ENCODE measurements at places on chromosomes 12 and 14.
A peak's percentile ranks its signal among the peaks of the same experiment; 100 is the strongest.

DNA sequence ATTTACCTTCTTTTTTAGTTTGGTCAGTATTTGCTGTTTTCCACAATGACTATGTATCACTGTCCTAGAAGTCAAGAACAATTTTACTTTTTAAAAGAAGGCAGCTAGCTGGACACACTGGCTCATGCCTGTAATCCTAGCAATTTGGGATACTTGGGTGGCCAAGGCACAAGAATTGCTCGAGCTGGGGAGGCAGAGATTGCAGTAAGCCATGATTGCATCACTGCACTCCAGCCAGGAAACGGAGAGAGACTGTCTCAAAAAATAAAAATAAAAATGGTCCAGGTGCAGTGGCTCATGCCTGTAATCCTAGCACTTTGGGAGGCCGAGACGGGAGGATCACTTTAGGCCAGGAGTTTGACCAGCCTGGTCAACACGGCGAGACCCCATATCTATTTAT, 28.3 kb downstream of the MDM1 start:
- no peak for DNase-seq

DNA sequence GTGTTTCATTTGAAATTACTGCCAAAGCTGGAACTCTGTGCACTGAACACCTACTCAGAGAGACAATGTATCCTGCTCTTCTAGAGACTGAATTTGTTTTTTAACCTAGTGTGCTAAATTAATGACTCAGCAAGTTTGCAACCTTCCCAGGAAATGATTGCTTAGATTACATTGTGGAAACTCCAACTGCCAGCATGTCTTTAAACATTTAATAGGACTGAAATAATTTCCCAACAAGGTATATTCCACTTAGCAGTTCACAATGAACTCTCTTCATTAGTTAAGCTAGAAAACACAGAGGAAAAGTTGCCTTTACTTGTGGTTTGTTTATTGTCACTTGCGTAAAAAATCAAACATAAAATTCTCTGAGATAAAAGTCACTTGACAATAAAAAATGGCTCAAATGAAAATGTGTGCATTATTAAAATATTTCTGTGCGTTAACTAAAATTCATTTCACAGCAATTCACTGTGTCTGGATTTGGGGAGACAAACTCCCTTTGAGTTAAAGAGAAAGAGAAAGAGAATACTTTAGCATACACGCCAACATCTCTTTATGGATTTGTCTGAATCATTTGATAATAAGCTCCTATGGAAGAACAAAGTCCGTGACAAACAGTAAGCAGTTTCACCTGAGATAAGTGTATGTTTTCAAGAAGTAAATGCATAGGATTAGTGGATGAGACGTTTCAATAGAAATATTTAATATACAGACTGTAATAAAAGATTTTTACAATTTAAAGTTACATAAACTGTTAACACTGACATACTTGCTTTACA, 284.0 kb downstream of the PRKD1 start:
- no peak for DNase-seq

- no peak for DNase-seq
Observed at GRCh38 chr14:63939006-63939270, 86.1 kb downstream of the SYNE2 start.

- no peak for DNase-seq
Observed at GRCh38 chr14:28779456-28779855, 12.9 kb downstream of the FOXG1 start.

DNA sequence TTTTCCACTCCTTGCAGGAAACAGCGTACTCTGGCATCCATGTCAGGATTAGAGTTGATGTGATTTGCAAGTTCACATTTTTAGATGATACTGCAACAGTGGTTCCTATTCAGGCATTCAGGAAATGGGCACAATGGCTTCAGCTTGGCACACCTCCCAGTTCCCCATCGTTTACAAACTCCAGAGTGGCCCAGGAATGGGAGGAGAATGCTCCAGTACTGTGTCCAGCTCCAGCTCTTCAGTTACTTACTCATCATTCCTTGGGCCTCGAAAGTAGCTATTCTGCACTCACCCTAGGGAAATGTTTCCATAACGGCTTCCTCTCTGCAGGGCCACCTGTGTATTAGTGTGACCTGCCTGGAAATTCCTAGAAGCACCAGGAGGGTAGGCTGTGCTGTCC, 239.7 kb upstream of the RGS6 start:
- DNase-seq = no peak

GRCh38 chr12:31322801-31323207, 3.1 kb downstream of the SINHCAF start:
- no peak for DNase-seq

- no peak for DNase-seq
Observed at GRCh38 chr12:59594943-59595500, 807 bp upstream of the SLC16A7 start.

DNA sequence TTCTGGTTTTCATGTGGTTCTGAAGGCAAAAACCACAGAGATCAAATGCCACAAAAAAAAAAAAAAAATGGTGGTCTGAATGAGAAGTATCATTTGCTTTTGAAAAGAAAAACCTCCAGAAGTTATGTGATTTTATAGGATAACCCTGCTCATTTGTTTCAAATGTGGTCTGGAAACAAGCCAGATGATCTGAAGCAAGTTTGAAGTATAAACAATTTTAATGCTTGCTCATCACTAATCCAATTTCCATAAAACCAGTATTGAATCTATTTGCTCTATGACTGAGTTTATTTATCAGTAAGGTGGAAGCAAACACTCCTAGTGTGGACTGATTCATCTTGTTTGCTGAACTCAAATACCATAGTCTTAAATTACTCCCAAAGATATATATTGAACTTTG, 407.3 kb upstream of the FLRT2 start:
- DNase-seq = no peak

GRCh38 chr12:6444704-6445688, at the start of gene CD27:
Gene CD27, plus strand, starts transcription at chr12:6444955. Its CDS starts 141 bp downstream, at chr12:6445096.
- no peak for DNase-seq

DNA sequence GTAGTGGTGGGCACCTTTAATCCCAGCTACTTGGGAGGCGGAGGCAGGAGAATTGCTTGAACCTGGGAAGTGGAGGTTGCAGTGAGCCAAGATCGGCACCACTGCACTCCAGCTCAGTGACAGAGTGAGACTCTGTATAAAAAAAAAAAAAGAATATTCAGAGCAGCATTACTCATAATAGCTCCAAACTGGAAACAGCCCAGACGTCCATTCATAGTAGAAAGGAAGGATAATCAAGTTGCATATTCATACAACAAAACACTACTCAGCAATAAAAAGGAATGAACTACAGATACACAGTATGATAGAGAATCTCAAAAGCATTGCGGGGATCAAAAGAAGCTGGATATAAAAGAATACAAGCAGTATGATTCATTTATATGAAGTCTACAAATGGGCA, 19.1 kb downstream of the TMEM30B start:
- no peak for DNase-seq

DNA sequence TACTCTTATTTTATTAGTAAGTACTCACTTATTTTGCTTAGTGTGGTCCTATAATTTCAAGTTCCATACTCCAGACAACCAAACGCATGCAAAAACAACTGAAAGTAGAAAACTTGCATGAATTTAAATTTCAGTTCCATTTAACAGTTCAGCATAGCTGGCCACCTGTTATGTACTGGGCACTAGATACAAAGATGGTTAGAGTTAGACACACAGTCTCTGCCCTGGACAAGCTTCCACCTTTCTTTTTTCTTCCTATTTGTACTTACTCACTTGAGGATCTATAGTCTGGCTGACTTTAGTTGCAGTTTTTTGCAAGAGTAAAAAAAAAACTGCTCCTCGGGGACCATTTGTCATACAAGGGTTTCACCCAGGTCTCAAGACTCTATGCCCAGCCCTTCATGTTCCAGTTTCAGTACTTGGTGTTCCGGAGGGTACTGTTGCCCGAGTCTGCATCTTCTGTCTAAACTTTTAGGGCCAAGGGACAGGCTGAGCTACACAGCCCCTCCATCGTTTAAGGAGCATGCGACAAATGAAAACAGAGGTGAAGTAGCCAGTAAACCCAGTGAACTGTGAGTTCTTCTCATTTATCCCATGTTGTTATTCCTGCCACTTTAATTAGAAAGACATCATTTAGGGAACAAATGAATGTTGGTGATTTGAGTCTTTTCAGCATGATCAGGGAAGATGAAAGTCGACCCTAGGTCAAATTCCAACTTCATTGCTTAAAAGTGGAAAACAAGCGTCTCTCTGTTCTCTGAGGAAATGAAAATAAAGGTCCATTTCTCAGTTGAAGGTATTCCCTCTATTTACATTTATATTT, 22.3 kb downstream of the RPGRIP1 start:
- DNase-seq = no peak

GRCh38 chr14:92563359-92563758, 49.8 kb downstream of the RIN3 start:
- DNase-seq = no peak

DNA sequence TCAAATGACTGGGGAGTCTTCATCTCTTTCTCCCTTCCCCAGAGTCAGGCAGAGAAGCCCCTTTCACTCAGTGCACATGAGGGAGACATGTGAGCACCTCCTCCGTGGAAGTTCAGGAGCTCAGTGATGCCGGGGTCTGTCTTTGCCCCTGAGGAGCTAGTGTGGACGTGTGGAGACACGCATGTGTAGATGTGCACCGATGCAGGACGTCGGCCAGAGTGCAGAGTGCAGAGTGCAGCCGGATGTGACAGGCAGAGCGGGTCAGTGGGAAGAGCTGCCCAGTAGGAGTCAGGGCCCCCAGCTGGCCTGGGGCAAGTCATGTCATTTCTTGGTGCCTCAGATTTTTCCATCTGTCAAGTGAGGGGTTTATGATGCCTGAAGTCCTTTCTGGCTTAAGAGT, 20.7 kb downstream of the TSPAN9 start:
- no peak for DNase-seq

- DNase-seq = peak; percentile 73
Observed at GRCh38 chr12:94532490-94533422, 73.1 kb upstream of the CEP83 start.

DNA sequence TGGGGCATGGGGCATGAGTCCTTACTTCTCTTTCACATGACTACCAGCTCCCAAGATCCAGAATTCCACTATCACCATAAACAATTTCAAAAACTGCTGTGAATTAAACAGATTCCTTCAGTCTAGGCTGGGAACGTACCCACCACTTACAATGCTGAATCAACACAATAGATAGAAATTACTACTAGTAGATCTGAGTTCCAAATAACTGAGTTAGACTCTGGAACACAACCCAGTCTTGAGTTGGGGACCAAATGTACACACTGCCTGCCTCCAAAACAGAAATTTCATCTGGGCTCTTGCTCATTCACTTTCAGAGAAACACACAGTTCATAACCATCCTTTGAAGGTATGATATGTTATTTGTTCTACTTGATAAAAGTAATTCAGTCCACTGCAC, 8.9 kb downstream of the CORO1C start:
- no peak for DNase-seq

GRCh38 chr12:6724409-6724797, 557 bp downstream of the COPS7A start:
- no peak for DNase-seq

GRCh38 chr12:27331291-27331926, 1.2 kb upstream of the BMAL2 start:
- no peak for DNase-seq

DNA sequence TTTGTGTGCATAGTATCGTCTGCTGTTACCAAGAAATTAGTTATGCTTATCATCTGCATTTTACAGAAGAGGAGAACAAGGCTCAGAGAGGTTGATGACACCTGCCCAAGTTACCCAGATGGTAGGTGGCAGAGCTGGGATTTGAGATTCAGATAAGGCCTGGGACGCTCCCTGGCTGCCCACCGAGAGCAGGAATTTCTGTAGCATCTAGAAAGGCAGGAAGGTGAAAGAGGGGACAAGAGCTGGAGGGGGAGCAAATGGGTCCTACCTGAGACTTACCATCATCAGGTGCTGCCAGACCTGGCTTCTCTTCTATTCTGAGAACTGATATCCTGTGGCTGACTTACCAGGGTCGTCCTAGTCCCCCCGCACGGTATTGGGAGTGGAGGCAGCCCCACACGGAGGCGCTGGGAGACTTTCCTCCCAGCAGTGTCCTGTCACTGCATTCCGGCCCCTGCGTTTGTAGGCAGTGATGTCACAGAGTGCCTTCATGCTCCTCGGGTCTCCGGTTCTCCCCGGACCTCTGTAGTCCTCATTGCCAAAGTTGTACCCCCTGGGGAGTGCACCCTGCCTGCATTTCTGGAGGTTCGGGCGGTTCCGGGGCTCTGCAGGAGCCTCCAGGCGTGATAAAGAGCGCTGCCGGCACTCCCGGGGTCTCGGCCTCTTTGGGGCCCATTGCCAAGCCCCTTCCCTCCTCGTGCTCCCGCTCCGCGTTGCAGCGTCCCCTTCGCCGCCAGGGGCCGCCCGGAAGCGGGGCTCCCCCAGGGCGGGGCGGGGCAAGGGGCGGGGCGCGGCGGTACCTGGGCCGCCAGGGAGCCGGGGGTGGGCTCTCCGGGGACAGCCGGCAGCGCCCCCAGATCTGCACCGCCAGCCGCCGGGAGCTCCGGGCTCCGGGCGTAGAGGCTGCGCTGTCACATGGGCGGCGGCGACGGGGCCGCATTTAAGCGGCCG, at the start of gene CABP1:
Gene CABP1 (plus strand): TSS at position 856 of the 951 bp plus-strand sequence. CDS start 60 bp downstream, at position 916.
- DNase-seq = peak; percentile 84

GRCh38 chr12:14928931-14929330, 9.4 kb downstream of the ERP27 start:
- DNase-seq = no peak

DNA sequence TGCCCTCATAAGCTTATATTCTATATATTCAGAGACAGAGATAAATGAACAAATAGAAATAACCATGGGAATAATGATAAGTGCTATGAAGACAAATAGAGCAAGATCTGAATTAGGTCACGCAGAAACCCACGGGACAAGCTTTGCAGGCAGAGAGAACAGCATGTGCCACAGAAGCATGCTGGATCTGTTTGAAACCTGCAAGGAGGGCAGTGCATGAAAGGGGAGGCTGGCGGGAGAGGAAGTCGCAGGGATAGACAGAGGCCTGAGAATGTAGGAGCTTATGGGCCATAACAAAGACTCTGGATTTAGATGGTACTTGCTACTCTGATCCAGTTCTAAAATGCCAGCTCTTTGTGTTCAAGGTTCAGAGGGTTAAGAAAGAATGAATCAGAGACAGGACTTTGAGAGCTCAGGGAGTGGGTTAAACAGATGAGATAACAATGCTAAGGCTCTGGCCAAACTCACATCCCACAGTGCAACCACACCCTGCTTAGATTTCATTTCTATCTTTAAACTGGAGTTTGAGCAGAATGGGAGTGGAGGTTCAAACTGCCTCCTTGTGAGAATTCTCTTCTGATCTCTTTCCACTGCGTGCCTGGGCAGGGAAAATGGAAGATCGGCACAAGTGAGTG, 49.2 kb upstream of the PPP1R12A start:
- no peak for DNase-seq

DNA sequence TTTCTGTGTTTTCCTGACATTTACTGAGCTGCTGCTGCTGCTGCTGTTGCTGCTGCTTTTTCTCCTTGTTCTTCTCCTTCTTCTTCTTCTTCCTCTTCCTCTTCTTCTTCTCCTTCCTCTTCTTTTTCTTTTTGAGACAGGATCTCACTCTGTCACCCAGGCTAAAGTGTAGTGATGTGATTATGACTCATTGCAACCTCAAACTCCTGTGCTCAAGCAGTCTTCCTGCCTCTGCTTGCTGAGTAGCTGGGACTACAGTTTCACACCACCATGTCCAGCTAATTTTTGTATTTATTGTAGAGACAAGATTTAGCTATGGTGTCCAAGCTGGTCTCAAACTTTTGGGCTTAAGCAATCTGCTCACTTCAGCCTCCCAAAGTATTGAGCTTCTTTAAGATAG, 95.8 kb downstream of the TMTC3 start:
- DNase-seq = no peak

- no peak for DNase-seq
Observed at GRCh38 chr12:55933799-55934742, 3.1 kb downstream of the DGKA start.

- no peak for DNase-seq
Observed at GRCh38 chr12:121227294-121227693, 17.4 kb downstream of the P2RX4 start.

All from activated CD8-positive, alpha-beta memory T cell treated with anti-CD3 and anti-CD28 coated beads, Interleukin-2, amount 50 U/mL, for 4 hours (primary cell).